ENCODE measurements at places on chromosomes 13 and 19. TPM values are rescaled to one million over a fixed set of nuclear protein-coding genes. Genes with fewer than 3 reads are reported as not detected.
A peak's percentile ranks its signal among the peaks of the same experiment; 100 is the strongest.

Gene ERICH4
- total RNA-seq = not detected

DNA sequence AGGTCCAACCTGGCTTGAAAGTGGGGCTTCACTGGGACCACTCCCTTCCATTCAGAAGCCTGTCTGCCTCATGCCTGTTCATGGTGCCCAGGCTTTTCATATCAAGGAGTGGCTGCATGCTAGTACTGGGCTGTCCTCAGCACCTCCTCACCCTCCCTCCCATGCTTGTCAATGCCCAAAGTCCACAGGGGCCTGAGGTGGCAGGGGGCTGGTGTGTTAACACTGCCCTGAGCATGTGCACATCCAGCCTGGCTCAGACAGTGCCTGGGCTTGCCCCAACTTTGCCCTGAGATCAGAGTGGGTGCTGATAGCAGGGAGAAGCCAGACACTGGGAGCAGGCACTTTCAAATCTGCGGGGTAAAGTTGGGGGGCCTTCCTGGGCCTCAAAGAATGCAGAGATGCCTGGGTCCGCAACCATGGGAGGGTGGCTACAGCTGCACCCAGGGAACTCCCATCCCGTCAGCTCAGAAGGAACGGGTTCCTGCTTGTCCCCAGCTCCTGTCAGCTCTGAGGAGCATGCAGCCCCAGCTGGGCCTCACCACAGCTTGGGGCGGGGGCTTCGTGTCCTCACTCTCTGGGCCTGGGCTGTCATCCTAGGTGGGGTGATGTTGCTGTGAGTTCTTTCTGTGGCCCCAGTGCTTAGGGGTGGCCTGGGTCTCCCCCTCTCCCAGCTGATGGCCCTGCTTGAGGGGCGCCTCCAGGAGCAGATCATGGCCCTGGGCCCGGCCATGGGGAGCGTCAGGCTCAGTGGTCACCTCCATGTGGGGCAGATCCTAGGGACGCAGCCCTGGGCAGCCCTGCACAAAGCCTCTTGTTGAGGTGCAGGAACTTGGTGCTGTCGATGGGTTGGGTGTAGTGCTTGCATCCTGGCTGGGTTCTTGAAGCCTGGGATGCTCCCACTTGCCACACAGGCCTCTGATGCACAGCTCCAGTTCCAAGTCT is 830.6 kb upstream of the SLITRK5 start:
- no peak for DNase-seq
- no peaks in the 10 kb centered on the region for H3K27me3 ChIP-seq
- no peaks in the 10 kb centered on the region for H3K4me1 ChIP-seq
- no peaks in the 10 kb centered on the region for H3K36me3 ChIP-seq

DNA sequence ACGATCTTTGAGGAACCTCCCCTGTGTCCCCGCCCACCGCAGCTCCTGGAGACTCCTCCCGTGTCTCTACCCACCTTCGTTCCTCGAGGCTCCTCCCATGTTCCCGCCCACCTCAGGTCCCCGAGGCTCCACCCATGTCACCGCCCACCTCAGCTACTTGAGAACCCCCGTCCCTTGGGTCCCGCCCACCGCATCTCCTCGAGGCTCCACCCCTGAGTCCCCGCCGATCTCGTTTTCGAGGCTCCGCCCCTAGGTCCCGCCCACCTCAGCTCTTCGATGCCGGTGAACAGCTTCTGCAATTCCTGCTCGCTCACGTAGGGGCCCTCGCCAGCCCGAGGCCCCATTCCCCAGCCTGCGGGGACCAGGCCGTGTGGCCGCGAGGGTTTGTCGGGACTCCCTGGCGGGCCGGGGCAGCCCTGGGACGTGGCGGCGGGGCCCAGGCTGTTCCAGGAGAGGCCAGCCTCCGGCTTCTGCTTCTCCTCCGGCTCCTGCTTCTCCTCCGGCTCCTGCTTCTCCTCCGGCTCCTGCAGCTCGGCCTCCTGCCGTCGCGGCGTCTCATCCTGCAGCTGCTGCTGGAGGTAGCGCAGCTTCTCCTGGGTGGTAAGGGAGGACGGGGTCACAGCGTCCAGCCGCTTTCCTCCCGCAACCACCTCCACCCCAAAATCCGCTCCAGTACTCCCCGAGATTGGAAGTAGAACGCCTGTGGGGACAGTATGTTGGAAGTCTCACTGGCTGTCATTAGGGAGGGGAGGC is 16.7 kb downstream of the TSKS start:
- no peak overlapping the region for H3K4me3 ChIP-seq
- no peak overlapping the region for H3K27ac ChIP-seq
- DNase-seq = peak; percentile 31

GRCh38 chr13:82627183-82627582 is 1255.1 kb downstream of the SLITRK1 start:
- no peak overlapping the region for H3K27ac ChIP-seq
- no peak for DNase-seq
- H3K4me3 ChIP-seq = no peak overlapping the region
- H3K4me1 ChIP-seq = no peaks in the 10 kb centered on the region
- no peaks in the 10 kb centered on the region for H3K36me3 ChIP-seq

GRCh38 chr13:113123226-113124201 is 915 bp downstream of the F10 start:
- H3K36me3 ChIP-seq = no peaks in the 10 kb centered on the region

Measured in CD8-positive, alpha-beta memory T cell (primary cell).